IgD-negative memory B cell (primary cell): ENCODE measurements at places on chromosomes 1 and 21. TPM values are rescaled to one million over a fixed set of nuclear protein-coding genes. Genes with fewer than 3 reads are reported as not detected.

Gene MX2
- 36.6 TPM for polyA plus RNA-seq

Gene C1orf226
- polyA plus RNA-seq = not detected

Gene ST6GALNAC3
- 0.99 TPM for polyA plus RNA-seq

Gene AGMAT
- 11.8 TPM for polyA plus RNA-seq

Gene ACTL8
- polyA plus RNA-seq = not detected

Gene CTSS
- polyA plus RNA-seq = 478 TPM

Gene OPTC
- not detected for polyA plus RNA-seq

Gene NR0B2
- polyA plus RNA-seq = not detected

Gene S100A9
- 44.6 TPM for polyA plus RNA-seq

Gene TRAF5
- polyA plus RNA-seq = 78.6 TPM

Gene EFHD2
- polyA plus RNA-seq = 81.8 TPM

Gene PAFAH2
- polyA plus RNA-seq = 8.6 TPM

Gene RXRG
- polyA plus RNA-seq = not detected

Gene DPT
- not detected for polyA plus RNA-seq

Gene SLAMF6
- polyA plus RNA-seq = 109 TPM
